HFFc6 (cell line): ENCODE measurements at places on chromosomes 1 and 21.

- DNase-seq: no peak
These were observed 5.9 kb downstream of the SLC2A7 start for GRCh38 chr1:9020305-9020704.

DNA sequence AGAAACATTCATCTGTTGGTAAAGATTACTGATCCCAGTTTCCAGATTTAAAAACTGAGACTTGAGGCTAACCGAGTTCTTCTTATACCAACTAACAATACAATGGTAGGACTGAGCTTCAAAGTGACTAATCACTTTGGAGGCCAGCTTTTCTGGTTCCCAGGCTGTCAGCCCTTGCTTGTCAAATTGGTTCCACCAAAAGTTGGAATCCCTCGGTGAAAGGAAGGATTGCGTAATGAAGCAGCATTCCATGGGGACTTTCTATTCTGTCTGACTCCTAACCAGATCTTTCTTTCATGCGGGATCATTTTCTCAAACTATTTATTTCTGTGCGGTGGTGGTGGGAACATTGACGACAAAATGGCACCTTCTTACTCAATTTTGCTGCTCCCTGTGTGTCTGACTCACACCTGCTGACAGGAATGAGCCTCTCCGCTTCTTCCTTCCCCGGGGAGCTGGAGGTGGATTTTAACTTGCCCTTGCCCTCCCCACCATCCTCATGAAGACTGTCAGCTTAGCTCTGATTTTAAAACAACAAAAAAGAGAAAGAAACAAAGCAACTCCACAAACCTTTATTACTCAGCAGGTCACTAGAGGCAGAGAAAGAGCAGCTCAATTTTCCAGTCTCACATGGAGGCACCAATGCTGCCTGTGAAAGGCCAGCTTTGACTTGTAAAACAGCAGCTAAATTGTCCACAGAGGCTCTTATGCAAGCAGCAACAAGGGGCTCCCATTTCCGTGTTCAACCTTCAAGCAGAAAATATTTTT, 32.9 kb upstream of the RASAL2 start:
- DNase-seq: peak; percentile 80

GRCh38 chr1:21522525-21523038, 13.4 kb downstream of the ALPL start:
- no peak for DNase-seq

- DNase-seq: no peak
These were observed 96.7 kb upstream of the KCNA3 start for GRCh38 chr1:110771245-110772022.

GRCh38 chr1:240455228-240455821, 156.6 kb downstream of the GREM2 start:
- DNase-seq: no peak

- DNase-seq: no peak
These were observed 18.6 kb downstream of the HSD11B1 start for GRCh38 chr1:209723265-209723664.

DNA sequence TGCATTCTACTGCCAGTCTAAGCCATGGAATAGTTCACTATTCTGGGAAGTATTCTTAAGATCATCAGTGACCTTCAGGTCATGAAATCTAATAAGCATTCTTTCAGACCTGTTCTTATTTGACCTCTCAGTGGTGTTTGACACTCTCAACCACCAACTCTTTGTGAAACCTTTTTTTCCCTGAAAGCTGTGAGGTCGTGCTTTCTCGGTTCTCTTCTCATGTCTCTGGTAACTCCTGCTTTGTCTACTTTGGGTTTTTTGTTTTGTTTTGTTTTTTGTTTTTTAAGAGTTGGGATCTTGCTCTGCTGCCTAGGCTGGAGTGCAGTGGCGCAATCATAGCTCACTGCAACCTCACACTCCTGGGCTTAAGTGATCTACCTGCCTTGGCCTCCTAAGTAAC, 56.3 kb downstream of the POU2F1 start:
- no peak for DNase-seq

DNA sequence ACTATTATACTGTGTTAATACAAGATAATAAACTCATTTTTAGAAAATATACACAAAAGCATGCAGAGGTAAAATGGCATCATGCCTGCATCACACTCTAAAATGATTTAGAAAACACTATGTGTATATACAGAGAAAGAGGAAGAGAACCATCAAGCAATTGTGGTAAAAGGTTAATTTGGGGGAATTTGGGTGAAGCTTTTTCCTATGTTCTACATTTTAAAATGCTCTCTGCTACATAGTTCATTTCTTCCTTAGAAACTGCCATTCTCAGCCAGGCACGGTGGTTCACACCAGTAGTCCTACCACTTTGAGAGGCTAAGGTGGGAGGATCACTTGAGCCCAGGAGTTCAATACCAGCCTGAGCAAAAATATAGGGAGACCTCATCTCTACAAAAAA, 44.1 kb downstream of the GON4L start:
- no peak for DNase-seq

DNA sequence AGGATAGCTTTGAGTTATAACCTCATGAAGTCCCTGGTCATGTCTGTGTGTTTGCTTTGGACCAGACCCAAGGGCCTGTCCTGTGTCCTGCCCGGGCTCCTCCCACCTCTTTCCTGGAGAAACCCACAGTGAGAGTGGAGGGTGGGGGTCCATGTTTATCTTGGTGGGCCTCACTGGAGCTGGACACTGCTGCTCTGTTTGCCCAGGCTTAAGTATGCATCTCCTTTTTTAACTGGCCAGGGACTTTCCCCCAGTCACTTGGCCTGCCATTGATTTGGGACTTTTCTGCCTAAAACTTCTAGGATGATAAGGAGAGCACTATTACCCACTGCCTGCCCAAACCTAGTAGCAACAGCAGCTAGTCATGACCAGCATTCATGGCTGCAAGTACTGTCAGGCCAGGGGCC, 49.8 kb downstream of the DDR2 start:
- DNase-seq: no peak
